Fibroblast of the aortic adventitia (primary cell): ENCODE measurements at places on chromosomes 7 and 10. TPM values are rescaled to one million over a fixed set of nuclear protein-coding genes. Genes with fewer than 3 reads are reported as not detected.

Gene MCM7
- total RNA-seq: 13.1 and 97.7 TPM in 2 replicates

Gene GPR22
- not detected in 2 replicates for total RNA-seq

Gene GPRIN2
- total RNA-seq: not detected in 2 replicates

Gene TMEM225B
- 0.54 TPM in 1 of 2 replicates, not detected in the other for total RNA-seq

Gene ANXA8L1
- total RNA-seq: 1.2 TPM in 1 of 2 replicates, not detected in the other

Gene ANXA11
- 51.1 and 153 TPM in 2 replicates for total RNA-seq

Gene CTAGE15
- 0.25 TPM in 1 of 2 replicates, not detected in the other for total RNA-seq

Gene CAMK1D
- 2.3 and 9.8 TPM in 2 replicates for total RNA-seq

Gene LIPK
- total RNA-seq: not detected in 2 replicates

Gene PRDX3
- 67.0 and 189 TPM in 2 replicates for total RNA-seq

Gene NCAPG2
- 8.9 and 35.0 TPM in 2 replicates for total RNA-seq

Gene FXYD4
- total RNA-seq: not detected in 2 replicates

Gene CDC14C
- total RNA-seq: not detected in 2 replicates

Gene FLNC
- total RNA-seq: 43.7 and 193 TPM in 2 replicates

Gene MRC1
- total RNA-seq: 0.08 and 0.09 TPM in 2 replicates

Gene GHRHR
- not detected in 2 replicates for total RNA-seq

Gene DRGX
- not detected in 2 replicates for total RNA-seq

Gene PRPS1L1
- not detected in 2 replicates for total RNA-seq

Gene SPDYE6
- total RNA-seq: not detected in 2 replicates

Gene HGF
- 35.1 and 194 TPM in 2 replicates for total RNA-seq

Gene ZNF25
- 7.9 and 14.8 TPM in 2 replicates for total RNA-seq

Gene CPA4
- 7.7 and 29.6 TPM in 2 replicates for total RNA-seq

Gene DNAAF5
- 10.5 and 22.0 TPM in 2 replicates for total RNA-seq

Gene UPK3BL2
- 0.27 TPM in 1 of 2 replicates, not detected in the other for total RNA-seq

Gene SLC13A1
- total RNA-seq: not detected in 2 replicates

Gene RSBN1L
- total RNA-seq: 17.0 and 36.1 TPM in 2 replicates

Gene PPA1
- total RNA-seq: 197 and 394 TPM in 2 replicates

Gene TSPAN33
- total RNA-seq: not detected in 2 replicates

Gene IQUB
- 0.81 and 2.7 TPM in 2 replicates for total RNA-seq

Gene ACHE
- total RNA-seq: 0.16 TPM in 1 of 2 replicates, not detected in the other

Gene ACBD5
- 26.8 and 58.4 TPM in 2 replicates for total RNA-seq

Gene FAM20C
- total RNA-seq: 18.2 and 55.5 TPM in 2 replicates
